ACHN (cell line): ENCODE measurements at places on chromosomes 11 and 22.
A peak's percentile ranks its signal among the peaks of the same experiment; 100 is the strongest.

- DNase-seq, result no peak
These were observed 206.7 kb downstream of the SBF2 start for GRCh38 chr11:10087186-10087922.

DNA sequence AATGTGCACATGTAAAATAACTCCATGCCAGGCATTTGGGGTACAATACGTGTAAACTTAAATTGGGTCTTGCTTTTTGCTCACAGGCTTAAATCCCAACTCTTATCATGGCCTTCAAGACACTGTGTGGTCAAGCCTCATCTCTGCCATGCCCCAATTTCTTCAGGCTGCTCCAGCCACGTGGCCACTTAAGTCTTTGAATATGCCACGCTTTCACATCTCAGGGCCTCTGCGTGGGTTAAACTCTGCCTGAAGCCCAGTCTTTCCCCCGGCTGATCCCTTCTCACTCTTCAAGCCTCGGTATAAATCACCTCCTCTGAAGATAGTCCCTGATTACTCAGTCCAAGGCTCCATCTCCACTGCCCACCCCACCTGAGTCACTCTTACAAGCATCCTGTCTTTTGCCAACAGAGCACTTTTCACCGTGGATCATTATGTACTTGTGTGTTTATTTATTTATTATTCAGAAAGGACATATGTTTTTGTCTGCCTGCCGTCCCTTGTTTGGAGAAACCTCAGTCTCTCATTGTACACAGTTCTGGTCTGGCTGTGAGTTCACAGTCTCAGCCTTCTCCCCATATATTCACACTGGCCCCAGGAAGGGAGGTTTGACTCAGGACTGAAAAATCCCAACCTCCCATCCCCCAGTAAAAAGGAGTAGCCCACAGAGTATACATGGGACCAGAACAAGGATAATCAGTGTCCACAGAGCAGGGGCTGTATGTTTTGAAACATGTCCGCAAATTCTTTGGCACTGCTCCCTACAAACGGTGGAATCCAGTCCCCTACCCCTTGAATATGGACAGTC lies 344.7 kb downstream of the MN1 start:
- peak; percentile 59 for DNase-seq

DNA sequence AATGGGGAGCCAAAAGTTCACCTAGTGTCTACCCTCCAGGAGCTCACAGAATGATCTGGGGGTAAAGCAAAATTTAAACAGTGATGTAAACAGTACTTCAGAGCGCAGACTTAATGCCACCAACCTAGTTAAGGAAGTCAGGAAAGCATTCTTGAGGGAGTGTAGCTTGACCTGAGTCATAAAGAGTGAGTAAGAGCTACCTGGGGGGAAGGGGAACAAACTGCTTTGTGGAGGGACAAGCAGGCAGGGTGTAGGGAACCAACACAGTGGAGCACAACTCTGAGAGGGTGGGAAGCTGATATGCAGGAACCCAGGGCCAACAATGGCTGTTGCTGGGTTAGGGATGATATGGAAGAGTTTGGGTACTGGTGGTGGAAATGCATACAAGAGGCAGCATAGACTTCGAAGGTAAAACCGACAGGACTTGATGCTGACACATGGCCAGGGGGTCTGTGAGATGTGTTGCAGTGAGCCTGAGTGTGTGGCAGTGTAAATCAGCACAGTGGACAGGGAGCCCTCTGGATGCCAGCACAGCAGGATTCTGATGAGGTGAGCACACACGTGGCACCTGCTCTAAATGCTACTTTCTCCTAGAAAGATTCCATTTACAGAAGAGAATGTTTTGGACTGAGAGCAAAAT lies 58.3 kb upstream of the CYP2D6 start:
- DNase-seq, result peak; percentile 58

DNA sequence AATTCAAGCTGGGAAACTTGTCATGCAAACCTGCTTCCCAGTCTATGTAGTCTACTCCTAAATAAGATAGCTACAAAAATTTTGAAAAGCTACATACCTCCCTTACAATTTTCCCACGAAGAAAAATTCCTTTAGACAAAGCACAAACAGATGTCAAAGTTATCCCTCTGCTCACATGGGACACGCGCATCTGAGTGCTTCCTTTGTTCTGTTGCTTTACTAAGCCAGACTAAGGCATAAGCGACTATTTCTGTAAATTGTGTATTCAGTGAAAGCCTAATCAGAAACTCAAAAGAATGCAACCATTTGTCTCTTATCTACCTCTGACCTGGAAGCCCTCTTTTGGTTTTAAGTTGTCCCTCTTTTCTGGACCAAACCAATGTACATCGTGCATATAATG lies 583.7 kb upstream of the B3GAT1 start:
- no peak for DNase-seq

- DNase-seq, result peak; percentile 44
These were observed 626 bp downstream of the TRIM22 start for GRCh38 chr11:5690216-5690615.

- DNase-seq, result no peak
These were observed 34.8 kb downstream of the MIAT start for GRCh38 chr22:26692215-26692614.

DNA sequence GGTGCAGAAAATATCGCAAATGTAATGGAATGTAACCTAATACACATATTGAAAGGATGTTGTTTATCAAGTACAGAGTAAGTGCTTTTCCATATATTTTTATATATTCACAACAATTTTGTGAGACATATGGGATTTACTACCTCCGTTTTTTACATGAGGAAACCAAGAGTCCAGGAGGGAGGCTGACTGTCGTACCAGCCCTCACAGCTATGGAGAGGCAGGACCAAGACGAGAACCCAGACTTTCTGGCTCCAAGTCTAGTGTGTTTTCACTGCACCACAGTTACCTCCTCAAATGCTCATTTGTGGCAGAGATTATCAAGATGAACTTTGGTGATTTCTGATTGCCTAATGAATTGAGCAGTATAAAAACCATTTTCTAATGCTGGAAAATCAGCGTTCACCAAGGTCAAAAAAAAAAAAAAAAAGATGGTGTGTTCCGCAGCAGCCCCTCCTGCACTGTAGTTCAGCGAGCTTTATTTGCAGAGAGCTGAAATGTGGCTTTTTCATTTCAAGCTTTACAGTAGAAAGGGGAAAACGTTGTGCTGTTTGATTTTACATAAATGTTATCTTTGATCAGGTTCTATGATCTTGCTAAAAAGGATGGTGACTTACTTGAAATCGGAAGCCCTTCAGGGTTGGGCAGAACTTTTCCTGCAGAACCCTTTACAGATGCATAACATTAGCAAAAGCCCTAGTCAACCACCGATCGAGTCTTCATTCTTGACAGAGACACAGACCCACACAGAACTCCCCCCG lies 44.7 kb upstream of the WEE1 start:
- DNase-seq, result no peak

DNA sequence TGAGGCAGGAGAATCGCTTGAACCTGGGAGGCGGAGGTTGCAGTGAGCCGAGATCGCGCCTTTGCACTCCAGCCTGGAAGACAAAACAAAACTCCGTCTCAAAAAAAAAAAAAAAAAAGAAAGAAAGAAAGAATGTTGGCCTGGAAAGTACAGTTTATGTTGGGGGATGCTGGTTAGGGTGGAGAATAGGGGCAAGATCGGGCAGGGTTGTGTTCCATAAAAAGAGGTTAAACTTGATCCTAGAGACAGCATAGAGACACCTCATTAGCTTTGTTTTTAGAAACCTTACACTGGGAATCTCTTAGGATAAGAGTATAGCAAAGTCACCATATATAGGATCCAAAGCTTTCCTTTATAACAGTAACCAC lies 1.9 kb upstream of the FTH1 start:
- no peak for DNase-seq

GRCh38 chr11:126430581-126431335 lies 75.3 kb downstream of the ST3GAL4 start:
- DNase-seq, result no peak

DNA sequence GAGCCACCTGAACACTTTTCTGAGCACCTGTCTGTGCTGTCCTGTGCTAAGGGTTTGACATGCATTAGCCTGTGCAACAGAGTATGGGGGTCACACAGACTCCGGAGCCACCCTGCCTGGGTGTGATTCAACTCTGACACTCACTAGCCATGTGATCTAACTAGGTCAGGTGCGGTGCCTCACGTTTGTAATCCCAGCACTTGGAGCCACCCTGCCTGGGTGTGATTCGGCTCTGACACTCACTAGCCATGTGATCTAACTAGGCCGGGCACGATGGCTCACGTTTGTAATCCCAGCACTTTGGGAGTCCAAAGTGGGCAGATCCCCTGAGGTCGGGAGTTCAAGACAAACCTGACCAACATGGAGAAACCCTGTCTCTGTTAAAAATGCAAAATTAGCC lies 11.4 kb downstream of the UBE2L6 start:
- DNase-seq, result no peak

DNA sequence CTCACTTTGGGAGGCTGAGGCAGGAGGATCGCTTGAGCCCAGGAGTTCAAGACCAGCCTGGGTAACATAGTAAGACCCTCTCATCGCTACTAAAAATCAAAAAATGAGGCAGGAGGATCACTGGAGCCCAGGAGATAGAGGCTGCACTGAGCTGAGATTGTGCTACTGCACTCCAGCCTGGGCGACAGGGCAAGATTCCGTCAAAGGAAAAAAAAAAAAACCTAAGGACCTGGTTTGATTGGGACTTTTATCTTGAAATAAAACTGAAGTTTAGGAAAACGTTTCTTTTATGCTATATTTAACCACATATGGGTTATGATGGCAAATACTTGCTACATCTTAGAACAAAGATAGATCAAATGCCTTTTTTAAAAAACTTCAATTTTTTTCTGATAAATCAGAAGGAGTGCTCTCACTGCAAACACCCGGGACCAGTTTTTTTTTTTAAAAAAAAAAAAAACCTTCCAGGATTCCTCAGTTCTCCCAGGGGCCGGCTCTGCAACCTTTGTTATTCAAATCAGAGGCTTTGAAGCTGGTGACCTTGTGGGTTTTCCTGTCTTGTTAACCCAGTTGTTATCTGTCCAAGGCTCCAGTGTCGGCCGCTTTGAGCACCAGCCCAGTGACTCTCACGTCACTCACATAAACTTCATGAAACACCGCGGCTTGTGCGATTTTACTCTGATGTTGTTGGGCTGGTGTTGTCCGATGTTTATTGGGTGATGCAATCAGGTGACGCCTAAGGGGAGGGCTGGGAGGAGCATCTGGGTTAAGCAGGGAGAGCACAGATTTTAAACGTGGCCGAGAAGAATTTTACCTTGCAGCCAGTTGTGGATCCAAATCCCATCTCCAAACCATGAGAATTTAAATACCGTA lies 24.7 kb upstream of the SLC22A12 start:
- DNase-seq, result peak; percentile 40

- DNase-seq, result no peak
These were observed 194.3 kb downstream of the SWAP70 start for GRCh38 chr11:9858218-9858617.

- DNase-seq, result no peak
These were observed 48.2 kb upstream of the CEP295 start for GRCh38 chr11:93613231-93613831.

DNA sequence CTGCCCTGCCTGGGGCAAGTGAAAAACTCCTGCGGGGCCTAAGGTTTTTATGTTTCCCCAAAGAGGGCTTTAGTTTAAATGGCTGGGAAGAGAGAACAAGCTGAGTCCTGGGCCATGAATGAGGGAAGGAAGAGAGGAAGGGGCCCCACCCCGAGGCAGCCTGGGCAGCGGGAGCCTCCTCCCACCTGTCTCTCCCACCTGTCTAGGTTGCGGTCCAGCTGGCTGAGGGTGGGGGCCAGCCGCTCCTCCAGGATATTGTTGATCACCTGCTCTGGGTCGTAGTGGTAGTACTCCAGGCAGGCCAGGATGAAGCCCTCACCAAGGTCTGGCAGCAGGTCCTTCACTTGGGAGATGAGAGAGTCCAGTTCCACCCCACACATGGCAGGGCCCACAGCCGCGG lies 34.6 kb downstream of the UQCR10 start:
- DNase-seq, result no peak

GRCh38 chr22:22903355-22903777 lies 15.8 kb downstream of the IGLL5 start:
- DNase-seq, result no peak

GRCh38 chr11:124520550-124520854 lies 23.0 kb downstream of the OR8B12 start:
- DNase-seq, result no peak

DNA sequence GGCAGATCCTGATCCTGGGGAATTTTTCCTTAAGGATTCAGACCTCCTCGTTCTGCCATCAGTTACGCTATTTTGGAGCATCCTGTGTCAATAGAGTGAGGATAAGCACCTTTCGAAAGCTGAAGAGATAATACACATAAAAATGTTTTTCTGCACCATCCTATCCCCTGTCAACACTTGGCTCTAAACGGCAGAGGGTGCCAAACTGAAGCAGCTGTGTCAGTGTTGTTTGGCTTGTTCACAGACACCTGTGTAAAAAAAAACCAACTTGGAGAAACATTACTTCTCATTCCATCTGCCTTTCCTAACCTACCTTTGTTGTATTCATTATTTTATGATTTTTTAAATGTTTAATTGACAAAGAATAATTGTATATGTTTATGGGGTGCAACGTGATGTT lies 417.0 kb upstream of the DDI1 start:
- DNase-seq, result peak; percentile 14

DNA sequence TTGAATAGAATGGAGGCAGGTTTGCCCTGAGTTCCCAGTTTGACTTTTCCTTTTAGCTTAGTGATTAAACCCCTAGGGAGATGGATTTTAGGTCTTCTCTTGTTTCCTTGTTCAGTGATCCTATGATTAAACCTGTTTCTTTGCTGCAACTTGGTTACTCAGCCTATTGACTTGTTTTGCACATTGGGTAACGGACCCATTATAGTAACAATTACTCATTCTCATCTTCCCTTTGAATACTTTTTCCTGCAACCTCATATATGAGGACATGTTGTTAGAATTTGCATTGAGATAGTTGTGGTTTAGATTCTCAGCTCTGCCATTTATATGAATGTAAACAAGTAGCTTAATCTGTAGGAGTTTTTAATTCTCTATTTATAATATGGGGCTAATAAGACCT lies 489.2 kb upstream of the CNTN5 start:
- no peak for DNase-seq

DNA sequence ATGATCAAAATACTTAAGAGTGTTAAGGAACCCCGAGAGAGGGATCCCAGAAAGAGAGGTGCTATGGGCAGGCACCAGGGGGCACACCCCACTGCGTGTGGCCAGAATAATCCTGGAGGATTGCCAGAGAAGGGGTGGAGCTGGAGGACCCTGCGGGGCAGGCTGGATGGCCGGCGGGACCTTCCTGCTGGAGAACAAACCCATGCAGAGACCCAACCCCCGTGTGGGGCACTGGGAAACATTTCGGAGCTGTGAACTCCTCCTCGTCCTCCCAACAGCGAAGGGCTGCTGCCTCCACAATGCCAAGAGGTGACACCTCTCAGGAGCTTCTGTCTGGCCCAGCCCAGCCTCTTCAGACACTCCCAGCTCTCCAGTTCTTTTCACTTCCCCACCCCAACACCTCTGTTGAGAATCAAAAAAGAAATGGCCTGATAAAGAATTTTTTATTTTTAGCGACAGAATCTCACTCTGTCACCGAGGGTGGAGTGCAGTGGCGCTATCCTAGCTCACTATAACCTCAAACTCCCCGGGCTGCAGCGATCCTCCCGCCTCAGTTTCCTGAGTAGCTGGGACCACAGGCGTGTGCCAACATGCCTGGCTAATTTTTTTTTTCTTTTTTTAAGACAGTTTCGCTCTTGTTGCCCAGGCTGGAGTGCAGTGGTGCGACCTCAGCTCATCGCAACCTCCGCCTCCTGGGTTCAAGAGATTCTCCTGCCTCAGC lies 25.6 kb downstream of the RHOD start:
- DNase-seq, result no peak

GRCh38 chr11:76835928-76836612 lies 24.6 kb upstream of the ACER3 start:
- no peak for DNase-seq

GRCh38 chr11:71977743-71978418 lies 20.8 kb upstream of the IL18BP start:
- DNase-seq, result peak; percentile 54
